Neuronal stem cell (in vitro differentiated cells): ENCODE measurements at places on chromosomes 6 and 20.
A peak's percentile ranks its signal among the peaks of the same experiment; 100 is the strongest.

DNA sequence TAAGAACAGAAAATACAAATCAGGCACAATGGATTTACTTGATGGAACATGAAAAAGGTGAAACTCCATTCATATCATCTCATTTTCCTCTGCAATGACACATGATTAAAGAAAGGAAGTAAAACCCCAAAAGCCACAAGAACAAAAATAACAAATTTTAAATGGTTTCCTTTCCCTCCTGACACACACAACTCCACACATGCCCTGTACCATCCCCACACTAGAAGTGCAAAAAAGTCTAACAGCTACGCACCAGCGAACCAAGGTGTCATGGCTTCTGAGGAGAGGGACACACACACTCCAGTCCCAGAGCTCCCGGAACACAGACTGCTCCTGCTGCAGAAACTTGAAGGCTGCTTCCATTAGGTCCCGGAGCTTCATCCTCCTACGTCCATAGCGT, 25.3 kb downstream of the MDN1 start:
- no peak for DNase-seq

DNA sequence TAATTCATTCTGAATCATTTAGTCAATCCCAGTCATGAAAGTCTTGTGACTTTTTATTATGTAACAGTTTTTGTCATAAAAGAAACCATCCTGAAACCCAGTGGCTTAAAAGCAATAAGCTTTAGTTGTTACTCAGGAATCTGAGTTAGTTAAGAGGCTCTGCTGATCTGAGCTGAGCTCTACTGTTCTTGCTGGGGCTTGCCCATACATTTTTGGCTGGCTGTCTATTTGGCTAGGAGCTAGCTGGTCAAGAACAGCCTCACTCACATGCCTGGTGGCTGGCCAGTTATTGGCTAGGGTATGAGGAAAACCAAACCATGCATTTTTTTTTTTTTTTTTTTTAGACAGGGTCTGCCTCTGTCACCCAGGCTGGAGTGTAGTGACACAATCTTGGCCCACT, 10.6 kb downstream of the TCF21 start:
- no peak for DNase-seq

GRCh38 chr6:53651205-53651763, 14.3 kb downstream of the KLHL31 start:
- peak; percentile 31 for DNase-seq

- no peak for DNase-seq
These were observed 251.3 kb downstream of the ANKRD60 start for GRCh38 chr20:57977141-57977540.

DNA sequence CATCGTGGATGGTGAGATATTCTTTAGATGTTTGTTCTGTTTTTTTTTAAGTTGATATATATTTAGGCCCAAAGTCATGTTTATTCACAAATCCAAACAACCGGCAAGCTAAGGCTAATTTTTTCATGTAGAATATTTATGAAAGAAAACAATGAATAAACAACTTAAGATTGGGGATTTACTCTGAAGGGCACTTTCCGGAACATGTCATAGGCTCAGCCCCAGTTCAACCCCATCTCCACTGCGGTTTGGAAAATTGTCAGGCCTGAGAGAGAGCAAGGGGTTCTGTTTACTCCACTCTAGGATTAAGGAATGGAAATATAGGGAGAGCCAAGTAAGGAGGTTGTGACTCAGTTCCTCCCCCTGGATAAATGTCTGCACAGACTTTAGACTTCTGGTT, 18.3 kb downstream of the RPS6KA2 start:
- no peak for DNase-seq

DNA sequence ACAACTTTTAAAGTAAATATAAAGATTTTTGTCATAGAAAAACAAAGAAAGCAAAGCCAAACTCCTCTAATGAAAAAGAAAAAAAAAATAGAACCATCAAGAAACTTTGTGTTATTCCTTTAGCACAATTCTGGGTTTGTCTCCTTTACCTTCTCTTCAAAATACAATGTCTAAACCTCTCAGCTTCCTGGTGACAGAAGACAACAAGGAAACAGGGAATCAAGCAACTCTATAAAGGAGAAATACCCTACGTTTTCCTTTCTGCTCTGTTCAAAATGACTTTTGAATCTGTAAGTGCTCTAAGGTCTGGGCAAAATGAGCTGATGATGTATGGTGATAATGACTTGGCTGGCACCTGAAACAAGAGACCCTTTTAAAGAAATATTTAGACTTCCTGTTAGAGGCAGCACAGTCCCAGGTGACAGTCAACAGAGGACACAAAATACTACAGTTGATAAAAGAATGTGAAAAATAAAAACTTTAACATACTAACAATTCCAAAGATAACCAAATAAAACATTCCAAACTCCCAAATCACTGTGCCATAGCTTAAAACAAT, 101.4 kb downstream of the PRDM1 start:
- DNase-seq: no peak

- DNase-seq: no peak
These were observed 1124.6 kb upstream of the MAP3K7 start for GRCh38 chr6:91711518-91711917.

DNA sequence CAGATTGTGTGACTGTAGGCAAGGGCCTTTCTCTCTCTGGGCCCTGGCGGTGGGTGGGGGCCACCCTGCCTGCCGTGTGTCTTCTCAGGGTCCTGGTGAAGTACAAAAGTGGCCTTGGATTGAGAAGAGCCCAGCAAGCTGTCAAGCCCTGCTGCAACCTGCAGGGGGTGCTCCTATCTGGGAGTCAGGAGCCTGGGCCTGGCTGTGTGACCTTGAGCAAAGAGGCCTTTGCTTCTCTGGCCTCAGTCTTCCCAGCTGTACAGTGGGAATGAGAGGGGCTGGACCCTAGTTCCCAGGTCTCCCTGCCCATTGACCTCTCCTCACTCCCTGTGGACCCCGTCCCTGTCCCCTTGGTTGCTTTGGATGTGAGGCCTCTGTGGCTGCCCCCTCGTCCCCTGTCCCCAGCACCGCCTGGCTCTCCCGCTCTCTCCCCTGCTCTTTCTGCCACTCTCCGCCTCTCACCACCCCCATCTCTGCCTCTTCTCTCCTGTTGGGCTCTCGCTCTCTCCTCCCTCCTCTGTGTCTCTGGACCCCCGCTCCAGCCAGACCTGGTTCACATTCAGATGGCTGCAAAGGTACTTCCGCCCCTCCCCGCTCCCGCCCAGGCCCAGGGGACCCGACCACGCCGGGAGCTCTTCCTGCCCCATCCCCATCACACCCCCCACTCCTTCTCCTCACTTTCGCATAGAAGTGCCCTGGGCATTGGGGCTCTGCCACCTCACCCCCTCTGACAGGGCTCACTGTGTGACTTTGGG, 46.7 kb downstream of the SRC start:
- DNase-seq: no peak

DNA sequence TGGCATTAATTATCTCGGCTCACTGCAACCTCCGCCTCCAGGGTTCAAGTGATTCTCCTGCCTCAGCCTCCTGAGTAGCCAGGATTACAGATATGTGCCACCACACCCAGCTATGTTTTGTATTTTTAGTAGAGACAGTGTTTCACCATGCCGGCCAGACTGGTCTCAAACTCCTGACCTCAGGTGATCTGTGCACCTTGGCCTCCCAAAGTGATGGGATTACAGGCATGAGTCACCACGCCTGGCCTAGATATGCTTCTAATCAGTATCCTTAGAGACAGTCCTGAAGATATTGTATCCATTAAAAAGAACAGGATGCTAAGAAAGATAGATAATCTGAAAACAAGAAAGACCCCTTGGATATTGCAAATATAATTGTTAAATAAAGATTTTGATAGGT, 3.1 kb upstream of the IPCEF1 start:
- no peak for DNase-seq

- no peak for DNase-seq
These were observed 174.8 kb downstream of the IBTK start for GRCh38 chr6:82072751-82073150.

DNA sequence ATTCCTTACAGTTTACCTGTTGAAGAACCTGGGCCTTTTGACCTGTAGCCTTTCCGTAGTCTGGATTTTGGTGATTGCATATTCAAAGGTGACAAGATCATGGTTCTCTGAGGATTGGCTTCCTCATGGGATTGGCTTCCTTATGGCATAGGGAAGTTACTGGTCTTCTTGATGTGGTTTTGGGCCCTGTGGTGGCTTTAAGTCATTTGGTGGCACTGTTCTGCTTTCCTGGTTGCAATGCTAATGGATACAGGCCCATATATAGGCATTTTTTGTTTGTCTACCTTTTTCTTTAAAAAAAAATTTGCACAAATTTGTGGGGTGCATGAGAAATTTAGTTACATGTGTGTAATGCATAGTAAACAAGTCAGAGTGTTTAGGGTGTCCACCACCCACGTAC, 185.7 kb downstream of the CDKAL1 start:
- DNase-seq: no peak

- no peak for DNase-seq
These were observed 137.0 kb downstream of the SOX4 start for GRCh38 chr6:21730533-21730932.

DNA sequence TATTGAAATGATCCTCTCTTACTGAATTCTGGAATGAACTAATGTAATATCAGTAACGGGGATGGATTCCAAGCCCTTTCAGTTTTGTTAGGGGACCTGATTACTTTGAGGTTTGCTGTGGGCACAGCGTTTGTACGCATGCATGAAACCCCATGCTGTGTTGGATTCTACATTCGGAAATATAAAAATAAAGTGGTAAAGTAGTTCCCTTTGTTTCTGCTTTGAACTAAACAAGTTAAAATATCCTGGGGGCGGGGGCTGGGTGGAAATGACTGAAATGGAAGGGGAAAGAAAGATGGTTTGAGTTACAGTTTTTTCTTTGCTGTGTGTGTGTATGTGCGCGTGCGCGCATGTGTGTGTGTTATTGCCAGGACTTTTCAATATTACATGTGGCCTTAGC, 196.5 kb upstream of the OPRM1 start:
- DNase-seq: no peak

DNA sequence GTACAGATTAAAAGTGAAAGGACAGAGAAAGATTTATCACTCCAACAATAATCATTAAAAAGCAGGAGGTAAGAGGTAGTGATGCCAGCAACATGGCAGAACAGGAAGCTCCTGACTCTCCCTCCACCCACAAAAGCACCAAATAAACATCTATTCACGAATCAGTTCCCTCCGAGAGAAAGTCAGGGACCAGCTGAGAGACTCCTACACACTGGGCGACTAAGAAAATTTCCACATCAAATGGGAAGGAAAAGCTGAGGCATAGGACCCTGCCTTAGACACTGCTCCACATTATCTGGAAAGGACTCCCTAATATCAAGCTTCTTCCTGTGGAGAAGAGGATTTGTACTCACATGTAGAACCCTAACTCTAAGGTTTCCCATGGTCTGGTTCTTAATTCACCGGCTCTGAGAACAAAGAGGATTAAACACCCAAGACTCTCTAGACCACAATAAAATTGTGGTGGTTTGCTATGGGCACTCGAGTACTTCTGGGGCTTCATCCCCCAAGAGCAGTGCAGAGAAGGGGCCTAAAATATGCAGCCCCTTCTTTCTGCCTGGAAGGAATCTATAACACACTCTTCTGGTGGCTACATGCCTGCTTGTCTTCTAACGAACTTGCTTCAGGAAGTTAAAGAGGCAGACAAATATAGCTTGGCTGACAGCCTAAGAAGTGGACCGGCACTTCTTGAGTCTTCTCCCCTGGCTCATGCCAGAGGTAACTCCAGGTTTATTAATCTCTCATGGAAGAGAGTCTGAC, 29.4 kb upstream of the ASF1A start:
- no peak for DNase-seq

DNA sequence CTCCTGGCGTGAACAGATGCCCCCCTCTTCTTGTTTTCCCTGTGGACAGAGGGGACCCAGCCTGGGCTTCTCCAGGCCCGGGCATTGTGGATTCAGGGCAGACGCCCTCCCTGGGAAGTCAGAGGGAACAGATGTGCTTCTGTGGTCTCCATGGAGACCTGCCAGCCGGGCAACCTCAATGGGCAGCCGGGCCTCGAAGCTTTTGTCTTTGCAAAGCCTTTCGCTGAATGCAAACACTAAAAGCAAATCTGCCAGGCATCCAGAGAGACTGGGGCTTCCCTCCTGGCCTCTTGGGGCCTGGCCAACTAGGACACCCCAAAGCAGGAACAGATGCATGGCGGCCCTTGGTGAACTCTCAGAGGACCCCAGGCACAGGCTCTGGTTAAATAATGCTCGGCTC, 370.0 kb upstream of the SULF2 start:
- DNase-seq: no peak

DNA sequence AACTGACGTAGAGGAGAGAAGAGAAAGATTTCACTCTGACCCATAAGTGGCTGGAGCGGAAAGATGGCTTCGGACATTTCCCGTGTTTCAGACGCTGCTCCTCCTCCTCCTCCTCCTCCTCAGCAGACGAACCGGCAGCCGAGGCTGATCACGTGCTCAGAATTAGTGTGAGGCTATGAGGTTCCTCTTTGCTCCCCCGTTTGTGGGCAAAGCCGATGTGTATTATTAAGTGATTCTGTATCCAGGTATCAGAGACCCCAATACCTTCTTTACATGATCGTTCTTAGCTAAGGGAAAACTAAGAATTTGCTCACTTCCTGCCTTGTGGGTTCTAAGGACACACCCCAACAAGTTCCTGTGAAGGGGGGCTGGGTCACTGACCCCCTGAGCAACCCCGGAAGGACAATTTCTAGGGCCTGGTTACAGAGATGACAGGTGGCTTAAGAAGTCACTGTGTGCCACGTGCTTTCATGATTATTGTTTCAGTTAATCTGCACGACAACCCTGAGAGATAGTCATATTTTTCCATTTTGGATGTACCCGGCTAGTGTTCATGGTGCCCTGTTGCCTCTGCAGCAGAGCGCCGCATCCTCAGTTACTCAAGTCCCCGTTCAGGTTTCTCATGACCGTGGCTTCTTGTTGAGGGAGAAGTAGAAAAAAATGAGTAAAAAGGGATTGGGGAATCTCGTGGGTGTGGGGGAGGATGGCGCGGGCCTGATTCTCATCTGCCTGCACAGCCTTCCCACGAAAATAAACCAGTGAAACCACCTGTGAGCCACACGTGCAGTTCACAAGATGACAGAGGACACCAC, 671.8 kb downstream of the QKI start:
- DNase-seq: no peak

- no peak for DNase-seq
These were observed 171.5 kb downstream of the CDKAL1 start for GRCh38 chr6:20705741-20706140.
